ENCODE measurements at places on chromosomes 3 and 15.

GRCh38 chr3:107275511-107275910, 101.7 kb upstream of the CCDC54 start:
- DNase-seq, result no peak

DNA sequence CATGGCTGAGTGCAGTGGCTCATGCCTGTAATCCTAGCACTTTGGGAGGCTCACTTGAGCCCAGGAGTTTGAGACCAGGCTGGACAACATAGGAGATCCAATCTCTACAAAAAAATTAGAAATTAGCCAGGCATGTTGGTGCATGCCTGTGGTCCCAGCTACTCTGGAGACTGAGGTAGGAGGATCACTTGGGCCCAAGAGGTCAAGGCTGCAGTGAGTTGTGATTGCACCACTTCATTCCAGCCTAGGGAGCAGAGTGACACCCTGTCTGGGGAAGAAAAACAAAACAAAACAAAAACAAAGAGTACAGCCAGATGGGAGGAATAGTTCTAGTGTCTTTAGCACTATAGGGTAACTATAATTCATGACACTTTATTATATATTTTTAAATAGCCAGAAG, 26.2 kb upstream of the COMMD4 start:
- no peak for DNase-seq

DNA sequence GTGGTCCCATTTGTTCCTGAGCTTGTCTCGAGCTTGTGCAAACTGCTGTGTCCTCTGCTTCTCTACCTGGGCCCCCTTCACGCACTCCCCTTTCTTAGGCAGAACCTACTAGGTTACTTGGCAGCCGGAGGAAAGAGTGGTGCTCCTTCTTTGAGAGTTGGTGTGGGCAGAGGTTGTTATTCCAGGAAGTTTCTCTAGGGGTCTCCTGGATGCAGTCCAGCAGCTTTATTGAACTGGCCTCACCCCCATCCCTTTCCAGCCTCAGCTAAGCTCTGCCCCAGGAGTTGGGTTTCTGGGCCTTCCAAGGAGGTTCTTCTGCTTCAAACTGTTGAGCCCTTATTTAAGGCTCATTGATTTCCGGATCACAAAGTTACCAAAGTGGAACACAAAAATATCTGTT, 103.2 kb downstream of the C3orf70 start:
- no peak for DNase-seq

GRCh38 chr3:78414261-78414660, 1353.5 kb downstream of the ROBO1 start:
- no peak for DNase-seq
